ENCODE measurements at places on chromosomes 7 and 10.

GRCh38 chr10:109698086-109698485, 225.2 kb downstream of the XPNPEP1 start:
- DNase-seq: no peak

- no peak for DNase-seq
Observed at GRCh38 chr10:33022090-33022489, 64.1 kb upstream of the ITGB1 start.

DNA sequence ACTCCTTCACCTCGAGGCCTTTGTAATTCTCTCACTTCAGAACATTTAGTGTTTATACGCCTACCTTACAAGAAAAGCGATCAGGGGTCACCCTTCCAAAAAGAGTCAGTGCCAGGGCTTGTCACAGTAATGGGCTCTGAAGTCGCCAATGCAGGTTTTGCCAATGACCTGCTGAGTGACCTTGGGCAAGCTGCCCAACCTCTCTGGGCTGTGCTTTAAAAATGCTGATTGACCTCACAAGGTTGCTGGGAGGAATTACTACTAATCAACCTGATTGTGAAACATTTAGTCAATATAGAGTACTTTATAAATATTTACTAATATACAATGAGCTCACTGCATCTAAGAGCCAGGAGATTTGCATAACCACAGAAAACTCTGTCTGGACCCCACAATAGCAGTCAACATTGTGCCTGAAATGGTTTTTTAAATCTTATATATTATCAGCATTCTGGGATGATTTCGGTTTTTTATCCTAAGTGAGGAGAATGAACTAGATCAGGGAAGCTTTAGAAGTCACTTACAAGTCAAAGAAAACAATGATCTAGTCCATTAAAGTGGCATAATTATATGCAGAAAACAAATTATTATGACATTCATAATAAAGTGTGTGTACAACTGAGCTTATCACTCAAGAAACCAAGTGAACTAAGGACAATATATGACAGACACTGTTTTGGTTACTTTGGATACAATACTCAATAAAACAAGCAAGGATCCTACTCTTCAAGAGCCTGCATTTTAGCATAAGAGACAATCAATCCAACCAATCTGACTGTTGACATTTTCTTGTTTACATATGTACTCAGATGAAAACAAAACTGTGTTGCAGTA, 290.5 kb downstream of the SORCS1 start:
- no peak for DNase-seq

DNA sequence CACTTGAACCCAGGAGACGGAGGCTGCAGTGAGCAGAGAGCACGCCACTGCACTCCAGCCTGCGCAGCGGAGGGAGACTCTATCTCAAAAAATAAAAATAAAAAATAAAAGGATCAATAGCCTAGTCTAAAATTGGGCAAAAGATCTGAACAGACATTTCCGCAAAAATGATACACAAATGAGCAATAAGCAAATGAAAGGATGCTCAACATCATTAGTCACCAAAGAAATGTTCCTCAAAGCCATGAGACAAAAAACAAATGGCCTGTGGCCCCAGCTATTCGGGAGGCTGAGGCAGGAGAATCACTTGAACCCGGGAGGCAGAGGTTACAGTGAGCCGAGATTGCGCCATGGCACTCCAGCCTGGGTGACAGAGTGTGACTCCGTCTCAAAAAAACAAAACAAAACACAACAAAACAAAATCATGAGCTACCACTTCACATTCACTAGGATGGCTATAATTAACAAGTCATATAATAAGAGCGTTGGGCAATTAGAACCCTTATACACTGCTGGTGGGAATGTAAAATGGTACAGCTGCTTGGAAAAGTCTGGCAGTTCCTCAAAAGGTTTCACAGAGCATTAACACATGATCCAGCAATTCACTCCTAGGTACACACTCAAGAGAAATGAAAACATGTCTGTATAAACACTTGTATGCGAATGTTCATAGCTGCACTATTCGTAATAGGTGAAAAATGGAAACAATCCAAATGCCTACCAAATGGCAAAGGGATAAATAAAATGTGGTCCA, 3.1 kb downstream of the DAGLB start:
- DNase-seq: no peak

DNA sequence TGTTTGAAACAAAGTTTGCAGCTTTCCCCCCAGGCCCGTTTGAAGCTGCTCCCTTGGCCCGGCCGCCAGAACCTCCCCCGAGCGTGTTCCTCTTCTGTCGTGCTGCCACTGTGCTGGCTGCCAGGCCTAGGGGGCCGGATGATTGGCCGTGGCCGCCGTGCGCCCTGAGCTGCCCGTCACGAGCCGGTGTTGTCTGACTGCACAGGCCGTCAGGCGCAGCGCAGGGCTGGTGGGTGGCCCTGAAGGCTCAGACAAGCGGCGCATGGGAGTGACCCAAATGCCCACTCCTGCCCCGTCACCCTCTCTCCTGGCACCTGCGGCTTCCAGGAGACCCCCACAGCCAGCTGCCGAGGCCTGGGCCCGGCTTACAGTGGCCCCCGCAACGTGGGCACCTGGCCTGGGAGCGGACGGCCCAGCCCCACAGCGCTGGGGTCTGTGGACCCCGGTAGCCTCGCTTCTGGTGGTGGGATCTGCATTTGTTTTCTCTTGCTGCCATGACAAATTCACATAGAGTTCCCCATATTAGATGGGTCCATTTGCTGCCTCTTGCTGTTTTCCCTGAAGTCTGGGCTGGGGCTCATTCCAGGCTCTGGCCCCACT, 13.1 kb downstream of the JAKMIP3 start:
- DNase-seq: no peak

GRCh38 chr10:13816195-13816925, 229.6 kb downstream of the PRPF18 start:
- no peak for DNase-seq

GRCh38 chr10:3588816-3589215, 196.2 kb downstream of the KLF6 start:
- DNase-seq: no peak

- DNase-seq: no peak
Observed at GRCh38 chr10:92834331-92834730, 14.0 kb upstream of the EXOC6 start.

DNA sequence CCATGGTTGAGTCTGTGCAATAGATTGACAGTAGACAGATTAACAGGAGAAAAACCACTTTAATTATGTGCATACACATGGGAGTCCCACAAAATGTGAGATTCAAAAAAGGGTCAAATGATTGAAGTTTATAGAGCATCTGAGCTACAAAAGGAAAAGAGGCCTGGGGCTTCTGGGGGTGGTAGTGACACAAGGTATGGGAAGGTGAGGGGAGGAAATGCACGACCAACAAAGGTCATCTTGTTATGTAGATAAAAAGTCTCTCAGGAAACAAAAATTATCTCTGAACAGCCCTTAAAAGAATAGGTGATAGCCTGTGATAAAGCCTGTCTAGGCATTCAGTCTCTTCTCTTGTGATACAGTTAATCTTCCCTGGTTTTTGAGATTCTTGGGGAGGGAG, 141.7 kb downstream of the SEC23IP start:
- DNase-seq: no peak

GRCh38 chr7:101733713-101734475, 83.5 kb upstream of the CUX1 start:
- DNase-seq: no peak

DNA sequence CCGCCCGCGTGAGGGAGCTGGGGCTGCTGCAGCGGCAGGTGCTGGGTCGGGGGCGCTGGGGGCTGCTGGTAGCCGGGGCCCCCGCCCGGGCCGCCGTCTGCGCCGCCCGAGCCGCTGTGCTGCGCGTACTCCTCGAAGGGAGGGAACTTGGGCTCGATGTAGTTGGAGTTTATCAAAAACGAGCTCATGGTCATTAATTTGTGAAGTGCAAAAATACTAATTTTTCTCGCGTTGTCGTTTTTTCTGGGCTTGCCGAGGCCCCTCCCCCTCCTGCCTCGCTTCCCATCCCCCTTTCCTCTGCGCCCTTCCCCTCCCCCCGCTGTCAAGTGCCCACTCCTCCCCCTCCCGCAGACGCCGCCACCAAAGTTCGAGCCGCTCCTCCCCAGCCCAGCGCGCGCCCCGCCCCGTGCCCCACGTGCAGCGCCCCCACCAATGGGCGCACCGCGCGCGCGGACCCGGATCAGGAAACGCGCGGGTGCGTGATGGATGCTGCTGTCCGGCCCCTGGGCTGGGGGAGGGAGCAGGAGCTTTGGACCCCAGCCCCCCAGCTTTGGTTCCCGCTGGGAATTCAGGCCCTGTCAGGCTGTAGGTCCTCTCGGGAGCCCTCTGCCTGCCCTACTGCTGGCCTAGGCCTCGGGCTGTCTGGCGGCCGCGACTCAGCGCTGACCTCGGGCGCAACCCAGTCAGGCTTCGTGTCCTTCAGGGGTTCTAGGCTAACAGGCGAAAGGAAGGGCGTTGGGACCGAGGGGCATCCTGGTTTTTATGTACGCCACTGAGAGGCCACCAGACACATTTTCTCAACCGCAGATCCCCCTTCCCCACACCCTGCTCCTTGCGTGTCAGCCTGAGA, at the start of gene HOXA4:
TSS of gene HOXA4 (minus strand) at position 218 of the 850 bp plus-strand sequence. CDS start at position 194, 24 bp downstream.
- peak; percentile 50 for DNase-seq

DNA sequence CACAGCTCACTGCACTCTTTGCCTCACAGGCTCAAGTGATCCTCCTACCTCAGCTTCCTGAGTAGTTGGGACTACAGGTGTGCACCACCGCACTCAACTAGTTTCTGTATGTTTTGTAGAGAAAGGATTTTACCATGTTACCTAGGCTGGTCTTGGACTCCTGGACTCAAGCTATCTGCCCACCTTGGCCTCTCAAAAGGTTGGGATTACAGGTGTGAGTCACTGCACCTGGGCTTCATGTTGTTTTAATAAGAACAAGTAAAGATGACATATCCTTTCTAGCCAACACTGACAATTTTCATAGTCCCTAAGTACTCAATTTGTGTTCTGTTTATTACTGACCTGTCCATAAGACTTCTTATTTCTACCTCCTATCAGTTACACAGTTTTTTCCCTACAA, 16.8 kb downstream of the SEMA3C start:
- no peak for DNase-seq

GRCh38 chr10:88116481-88116880, 253.1 kb downstream of the PTEN start:
- DNase-seq: no peak

Data from stimulated activated CD4-positive, alpha-beta T cell treated with anti-CD3 and anti-CD28 coated beads, TNF-alpha, amount 100 ng/mL, for 4 hours (primary cell).